ENCODE measurements at places on chromosomes 7 and 10.

GRCh38 chr7:39073432-39073831 is 95.7 kb downstream of the POU6F2 start:
- DNase-seq: no peak

- no peak for DNase-seq
These were observed 32.0 kb downstream of the SND1 start for GRCh38 chr7:127683776-127684681.

DNA sequence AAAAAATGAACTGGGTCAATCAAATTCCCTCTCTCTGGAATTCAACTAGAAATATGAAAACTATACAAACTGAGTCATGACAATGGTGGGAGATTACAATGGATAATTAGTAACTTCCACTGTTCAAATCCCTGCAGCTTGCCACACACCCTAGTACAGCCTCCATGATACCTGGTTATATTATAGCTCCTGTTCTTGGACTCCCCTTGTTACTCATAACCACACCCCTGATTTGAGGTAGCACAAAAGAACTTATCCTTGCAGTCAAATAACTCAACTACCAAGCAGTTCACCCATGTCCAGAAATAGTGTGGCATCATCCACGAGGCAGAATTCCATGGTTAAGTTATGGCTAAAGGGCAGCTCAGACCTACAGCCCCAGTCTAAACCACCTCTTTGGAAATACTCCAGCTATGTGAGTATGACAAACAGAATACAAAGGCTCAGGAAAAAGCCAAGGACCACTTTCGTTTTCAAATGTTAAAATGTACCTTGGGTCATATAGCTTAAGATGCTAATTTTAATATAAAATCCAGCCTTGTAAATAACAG is 164.7 kb downstream of the CPEB3 start:
- DNase-seq: no peak

DNA sequence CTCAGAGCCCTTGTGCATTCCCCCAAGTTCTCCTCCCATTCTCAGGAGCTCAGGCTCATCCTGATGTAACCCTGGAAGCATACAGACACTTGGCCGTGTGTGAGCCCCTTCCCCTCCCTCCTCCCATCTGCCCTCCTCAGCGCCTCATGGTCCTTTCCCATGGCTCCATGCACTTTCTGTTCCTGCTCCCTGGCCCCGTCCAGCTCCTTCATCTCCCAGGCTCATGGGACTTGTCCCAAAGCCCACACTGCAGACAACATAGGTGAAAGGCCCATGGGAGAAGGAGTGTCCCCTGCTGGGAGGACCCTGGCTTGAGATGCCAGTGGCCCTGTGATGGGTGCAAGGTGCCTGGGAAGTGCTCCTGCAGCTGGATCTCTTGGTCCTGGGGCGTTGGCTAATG is 24.2 kb upstream of the SLC29A3 start:
- DNase-seq: no peak

DNA sequence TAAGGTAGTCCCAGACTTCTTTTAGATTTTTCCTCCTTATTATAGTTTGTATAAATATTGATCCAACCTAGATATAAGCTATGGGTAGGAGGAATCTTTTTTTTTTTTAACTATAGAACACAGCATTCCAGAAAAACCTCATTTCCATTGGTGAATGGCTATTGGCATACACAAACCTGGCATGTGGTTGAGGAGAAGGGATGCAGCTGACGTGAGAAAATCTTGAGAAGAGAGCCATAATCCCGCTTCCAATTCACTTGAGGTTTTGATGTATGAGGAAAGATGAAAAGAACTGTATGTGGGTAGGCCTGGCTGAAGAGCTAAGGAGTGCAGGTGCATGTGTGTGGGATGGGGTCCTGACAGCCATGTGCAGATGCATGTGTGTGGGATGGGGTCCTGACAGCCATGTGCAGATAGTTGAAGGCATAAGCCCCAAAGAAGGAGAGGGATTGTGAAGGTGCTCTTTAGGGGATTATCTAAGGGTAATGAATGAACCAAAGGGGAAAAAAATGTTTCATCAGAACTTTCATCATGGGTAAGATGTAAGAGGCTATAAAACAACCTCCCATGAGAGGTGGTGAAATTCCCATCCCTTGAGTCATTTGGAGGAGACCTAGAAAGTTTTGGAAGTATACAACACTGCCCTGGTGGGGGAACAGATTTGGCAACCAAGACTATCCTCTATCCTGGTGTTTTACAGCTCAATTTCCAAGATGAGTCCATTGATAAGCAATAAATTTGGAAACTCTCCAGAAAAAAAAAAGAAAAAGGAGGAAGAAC is 3.8 kb upstream of the PKD2L1 start:
- no peak for DNase-seq

GRCh38 chr10:11535346-11535959 is 76.0 kb downstream of the USP6NL start:
- no peak for DNase-seq

DNA sequence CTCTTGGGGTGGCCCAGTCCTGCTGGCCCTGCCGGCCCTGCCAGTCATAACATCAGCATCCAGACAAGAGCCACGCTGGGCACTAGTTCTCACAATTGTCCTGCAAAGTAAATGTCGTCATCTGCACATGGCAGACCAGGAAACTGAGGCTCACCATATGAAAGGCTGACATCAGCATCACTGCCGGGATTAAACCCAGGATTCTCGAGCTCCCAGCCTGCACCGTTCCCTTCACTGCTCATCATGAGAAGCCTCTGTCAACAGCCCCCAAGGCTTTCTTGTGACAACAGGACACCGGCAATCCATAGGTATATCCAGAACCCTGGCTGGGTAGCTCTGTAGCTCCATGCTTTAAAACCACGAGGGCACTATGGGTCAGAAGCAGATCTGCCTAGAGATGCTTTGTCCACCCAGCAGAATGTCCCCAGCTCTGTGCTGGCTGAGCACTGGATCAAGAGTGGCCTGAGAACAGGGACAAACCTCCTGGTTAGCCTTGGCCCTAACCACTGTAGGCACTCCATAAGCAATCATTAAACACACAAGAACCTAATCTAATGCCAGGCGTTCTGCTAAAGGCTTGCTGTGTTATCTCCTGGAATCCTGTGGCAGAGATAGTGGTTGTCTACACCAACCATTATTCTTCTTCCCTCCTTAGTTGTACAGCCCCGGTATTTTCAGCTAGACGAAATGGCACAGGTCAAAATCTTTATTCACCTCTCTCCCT is 41.2 kb upstream of the C10orf71 start:
- no peak for DNase-seq

- DNase-seq: no peak
These were observed 274.0 kb upstream of the GALNT17 start for GRCh38 chr7:70857793-70858545.

DNA sequence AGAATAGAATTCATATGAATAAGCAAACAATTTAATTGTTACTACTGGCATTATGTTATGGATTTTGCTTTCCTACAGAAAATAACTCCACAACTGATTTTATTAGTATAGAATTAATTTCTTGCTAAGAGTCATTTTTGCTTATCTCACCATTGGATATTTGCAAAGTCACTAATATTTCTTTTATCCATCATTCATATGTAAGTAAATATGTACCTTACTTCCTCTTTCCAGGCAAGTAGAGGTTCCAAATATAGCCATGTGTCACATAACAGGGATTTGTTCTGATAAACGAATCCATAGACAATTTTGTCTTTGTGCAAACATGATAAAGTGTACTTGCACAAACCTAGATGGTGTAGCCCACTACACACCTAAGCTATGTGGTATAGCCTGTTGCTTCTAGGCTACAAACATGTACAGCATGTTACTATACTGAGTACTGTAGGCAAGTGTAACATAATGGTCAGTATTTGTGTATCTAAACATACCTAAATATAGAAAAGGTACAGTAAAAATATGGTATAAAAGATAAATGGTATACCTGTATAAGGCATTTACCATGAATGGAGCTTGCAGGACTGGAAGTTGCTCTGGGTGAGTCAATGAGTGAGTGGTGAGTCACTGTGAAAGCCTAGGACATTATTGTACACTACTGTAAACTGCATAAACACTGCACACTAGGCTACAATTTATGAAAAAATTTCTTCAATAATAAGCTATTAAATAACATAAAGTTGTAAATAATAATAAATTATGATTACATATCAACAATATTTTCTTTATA is 18.3 kb downstream of the KLLN start:
- no peak for DNase-seq

DNA sequence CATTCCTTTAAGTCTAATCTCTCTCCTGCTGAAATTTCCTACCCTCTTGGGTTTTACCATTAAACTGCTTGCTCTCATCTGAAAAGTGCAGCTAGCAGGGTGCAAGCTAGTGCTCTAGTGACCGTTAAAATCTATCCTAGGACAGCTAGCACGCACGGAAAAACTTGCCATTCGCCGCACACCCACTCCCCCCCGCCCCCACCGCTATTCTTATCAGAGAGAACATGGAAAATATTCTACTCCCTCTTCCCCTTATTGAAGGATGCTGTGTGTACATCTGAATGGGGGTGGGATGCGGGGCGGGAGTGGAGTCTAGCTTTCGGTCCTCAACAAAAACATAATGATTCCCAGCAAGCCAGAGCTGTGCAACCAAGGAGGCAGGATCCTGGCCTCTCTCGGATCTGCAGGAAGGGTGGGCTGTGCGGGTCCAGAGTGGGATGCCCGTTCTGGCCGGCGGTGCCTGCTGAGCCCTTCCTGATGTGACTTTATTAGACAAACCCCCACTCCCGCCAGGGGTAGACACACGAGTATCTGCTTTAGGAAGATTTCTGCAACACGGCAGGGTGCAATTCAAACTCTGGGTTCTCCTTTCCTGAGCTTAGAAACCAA is 1.1 kb upstream of the ADRA2A start:
- DNase-seq: no peak

DNA sequence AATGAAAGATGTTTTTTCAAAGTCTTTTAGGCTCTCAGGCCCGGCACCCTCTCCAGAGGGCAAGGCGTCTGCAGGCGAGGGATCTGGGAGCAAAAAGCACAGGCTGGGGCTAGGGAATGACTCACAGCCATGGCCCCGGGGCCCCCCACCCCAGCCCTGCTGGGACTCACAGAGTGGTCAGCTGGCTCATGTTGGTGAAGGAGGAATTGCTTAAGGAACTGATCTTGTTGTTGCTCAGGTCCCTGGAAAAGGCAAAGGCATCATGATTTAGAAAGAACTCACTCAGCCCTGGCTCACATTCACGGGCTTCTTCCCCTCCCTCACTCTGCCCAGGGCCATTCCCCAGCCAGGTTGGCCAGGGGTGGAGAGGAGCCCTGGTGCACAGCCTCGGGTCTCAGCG is 151.5 kb downstream of the SLIT1 start:
- no peak for DNase-seq

GRCh38 chr7:47035522-47035921 is 546.4 kb downstream of the TNS3 start:
- DNase-seq: no peak

GRCh38 chr7:127895360-127895759 is 135.9 kb downstream of the LRRC4 start:
- no peak for DNase-seq

DNA sequence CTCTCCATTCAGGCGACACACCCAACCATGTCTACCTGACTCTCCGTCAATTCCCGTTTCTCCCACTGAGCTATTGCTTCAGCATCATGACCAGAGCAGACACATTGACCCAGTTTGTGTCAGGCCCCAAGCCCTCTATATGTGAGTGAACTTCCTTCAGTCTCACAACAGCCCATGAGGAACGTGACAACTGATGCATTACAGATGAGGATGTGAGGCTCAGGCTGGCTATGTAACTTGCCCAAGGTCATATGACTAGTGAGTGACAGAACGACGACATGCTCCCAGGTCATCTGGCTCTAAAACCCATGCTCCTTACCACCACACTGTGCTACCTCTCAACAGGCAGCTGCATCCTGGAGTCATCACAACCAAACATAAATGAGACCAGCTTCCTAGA is 3.7 kb downstream of the TMEM140 start:
- DNase-seq: no peak

- no peak for DNase-seq
These were observed 195.9 kb downstream of the XPNPEP1 start for GRCh38 chr10:109727436-109727835.

DNA sequence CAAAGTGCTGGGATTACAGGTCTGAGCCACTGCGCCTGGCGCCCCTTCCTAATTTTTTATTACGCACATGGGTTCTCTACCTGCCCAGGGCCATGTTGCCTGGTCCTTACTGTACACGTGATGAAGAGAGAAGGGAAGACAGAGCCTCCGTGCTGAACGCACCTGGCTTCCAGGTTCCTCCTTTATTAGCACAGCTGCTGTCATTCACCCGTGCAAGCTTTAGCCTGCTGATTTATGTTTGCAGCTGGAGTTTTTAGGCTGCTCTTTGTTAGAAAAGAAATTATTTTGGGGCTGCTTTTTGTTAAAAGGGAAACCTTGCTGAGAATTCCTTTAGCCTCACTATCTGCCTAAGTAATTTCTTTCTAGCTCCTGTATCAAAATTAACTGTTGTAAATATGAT is 417.0 kb downstream of the CALN1 start:
- no peak for DNase-seq

- DNase-seq: no peak
These were observed 39.4 kb downstream of the NIPSNAP2 start for GRCh38 chr7:56003749-56004148.

GRCh38 chr10:128318913-128319312 is 192.7 kb upstream of the MKI67 start:
- DNase-seq: no peak

DNA sequence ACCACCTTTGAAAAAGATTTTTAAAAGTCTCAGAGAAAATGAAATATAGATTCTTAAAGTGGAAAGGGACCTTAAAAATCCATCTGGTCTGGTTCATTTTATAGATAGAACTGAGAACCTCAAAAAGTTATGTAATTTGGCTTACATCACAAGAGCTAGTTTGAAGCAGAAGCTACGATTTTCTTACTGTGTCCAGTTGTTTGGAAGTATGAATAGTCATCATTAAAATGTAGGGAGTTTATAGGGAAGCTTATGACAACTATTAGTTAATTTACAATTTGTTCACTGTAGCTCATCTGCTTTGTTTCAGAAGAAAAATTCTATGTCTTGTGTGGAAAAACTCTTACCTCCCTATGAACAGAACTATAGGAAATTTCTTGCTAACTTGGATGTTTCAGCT is 26.9 kb downstream of the ZEB1 start:
- DNase-seq: no peak

DNA sequence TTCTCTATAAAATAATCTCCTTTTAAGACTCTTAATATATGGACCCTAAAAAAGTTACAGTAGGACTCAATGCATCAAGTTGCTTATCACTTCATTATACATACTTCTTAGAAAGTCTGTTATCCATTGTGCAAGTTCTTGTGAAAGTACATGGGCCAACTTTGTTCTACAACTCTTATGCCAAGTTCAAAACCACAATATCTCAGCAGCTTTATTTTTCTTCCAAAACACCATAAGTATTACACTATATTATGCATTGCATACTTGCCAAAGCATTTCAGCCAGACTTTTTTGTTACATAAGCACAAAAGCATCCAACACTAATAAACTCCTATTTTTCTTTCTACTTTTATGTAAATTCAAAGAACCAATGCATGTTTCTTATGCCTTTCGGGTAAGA is 94.4 kb downstream of the AHR start:
- DNase-seq: no peak

Measured in stimulated activated CD4-positive, alpha-beta T cell treated with anti-CD3 and anti-CD28 coated beads, Interleukin-4, amount 100 ng/mL, for 24 hours (primary cell).